Adrenal gland (tissue), 19 donors: ENCODE measurements at places on chromosomes 1 and 21. TPM values are rescaled to one million over a fixed set of nuclear protein-coding genes. Genes with fewer than 3 reads are reported as not detected.

DNA sequence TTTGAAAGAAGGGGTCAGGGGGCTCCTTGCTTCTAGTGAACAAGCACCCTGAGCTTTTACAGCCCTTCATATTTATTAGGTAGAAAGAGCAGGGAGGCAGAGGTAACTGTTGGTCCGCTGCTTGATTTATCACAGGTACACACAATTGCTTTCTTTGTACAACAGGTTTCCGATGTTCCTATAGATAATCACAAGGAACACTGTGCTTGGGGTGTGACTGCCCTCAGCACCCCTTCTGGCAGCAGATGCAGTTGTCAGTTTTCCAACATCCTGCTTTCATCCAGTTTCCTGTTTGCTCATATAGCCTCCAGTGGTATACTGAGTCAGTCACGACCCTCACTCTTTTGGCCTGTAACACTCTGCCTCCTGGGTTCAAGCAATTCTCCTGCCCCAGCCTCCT lies 40.6 kb downstream of the SCP2 start:
- no peak overlapping the region for H3K4me3 ChIP-seq
- no peaks in the 10 kb centered on the region for H3K36me3 ChIP-seq
- H3K27me3 ChIP-seq = no peaks in the 10 kb centered on the region
- H3K4me1 ChIP-seq = no peaks in the 10 kb centered on the region

- H3K36me3 ChIP-seq = no peaks in the 10 kb centered on the region
- H3K27ac ChIP-seq = no peak overlapping the region
- H3K27me3 ChIP-seq = no peaks in the 10 kb centered on the region
- H3K4me1 ChIP-seq = peaks cover 4% of the 10 kb centered on the region
Observed at GRCh38 chr1:182146286-182146685, 84.8 kb upstream of the ZNF648 start.

DNA sequence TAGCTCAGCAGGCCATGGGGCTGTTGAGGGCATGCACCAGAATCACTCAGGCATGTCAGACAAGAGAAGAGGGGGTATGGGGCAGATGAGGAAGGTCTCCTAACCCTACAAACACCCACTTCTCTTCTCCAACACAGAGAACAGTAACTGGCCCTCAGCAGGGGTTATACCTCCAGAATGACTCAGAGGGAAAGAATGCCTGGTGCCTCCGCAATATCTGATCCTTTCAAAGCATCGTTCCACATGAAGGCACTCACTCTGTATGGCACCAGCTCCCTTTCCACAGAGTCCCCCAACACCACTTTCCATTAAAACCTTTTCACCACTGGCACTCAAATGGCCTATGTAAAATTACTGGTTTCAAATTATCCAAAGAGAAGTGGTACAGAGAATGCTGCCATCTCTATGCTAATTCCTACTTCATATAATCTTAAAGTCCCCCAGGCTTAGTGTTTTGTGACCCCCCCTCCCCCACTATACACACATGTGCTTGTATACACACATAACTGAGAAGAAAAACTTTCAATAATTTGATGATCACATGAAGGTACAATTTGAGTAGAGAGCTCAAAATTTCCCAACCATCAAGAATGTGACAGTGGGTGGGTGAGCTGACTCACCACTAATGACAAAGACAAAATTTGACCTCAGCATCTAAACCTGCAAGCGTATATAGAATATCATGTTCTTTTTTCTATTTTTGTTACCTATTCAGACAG lies 91.5 kb downstream of the SIPA1L2 start:
- H3K27ac ChIP-seq = no peak overlapping the region
- H3K27me3 ChIP-seq = no peaks in the 10 kb centered on the region
- no peak for DNase-seq
- no peaks in the 10 kb centered on the region for H3K4me1 ChIP-seq

GRCh38 chr1:108719656-108720435 lies 7.1 kb downstream of the FNDC7 start:
- no peaks in the 10 kb centered on the region for H3K36me3 ChIP-seq
- peak; percentile 40 for DNase-seq
- H3K4me1 ChIP-seq = no peaks in the 10 kb centered on the region

DNA sequence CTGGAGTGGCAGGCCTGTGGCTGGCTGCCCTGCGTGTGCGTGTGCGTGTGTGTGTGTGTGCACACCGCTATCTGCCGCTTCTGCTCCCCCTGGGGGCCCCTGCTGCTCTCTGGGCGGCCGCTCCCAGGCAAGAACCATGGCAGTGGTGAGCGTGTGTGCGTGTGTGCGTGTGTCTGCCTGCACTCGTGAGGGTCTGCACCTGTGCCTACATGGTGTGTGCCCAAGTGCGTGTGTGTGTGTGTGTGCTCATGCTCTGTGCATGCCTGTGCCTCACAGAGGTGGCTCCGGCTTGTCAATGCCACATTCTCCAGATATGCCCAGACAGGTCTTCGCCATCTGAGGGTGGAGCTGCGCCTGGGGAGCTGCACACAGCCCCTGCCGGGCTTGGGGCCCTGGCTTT lies 18.7 kb upstream of the PEX10 start:
- H3K27ac ChIP-seq = no peak overlapping the region
- no peak for DNase-seq
- H3K4me3 ChIP-seq = no peak overlapping the region
- H3K4me1 ChIP-seq = no peaks in the 10 kb centered on the region

- H3K4me3 ChIP-seq = no peak overlapping the region
- H3K27me3 ChIP-seq = no peaks in the 10 kb centered on the region
Observed at GRCh38 chr1:96374076-96374762, 347.4 kb upstream of the PTBP2 start.

- no peaks in the 10 kb centered on the region for H3K36me3 ChIP-seq
- DNase-seq = no peak
- no peak overlapping the region for H3K4me3 ChIP-seq
- peaks cover 12% of the 10 kb centered on the region for H3K4me1 ChIP-seq
- no peaks in the 10 kb centered on the region for H3K27me3 ChIP-seq
- no peak overlapping the region for H3K27ac ChIP-seq
Observed at GRCh38 chr1:172136925-172137324, 283.6 kb upstream of the C1orf105 start.

- H3K27me3 ChIP-seq = no peaks in the 10 kb centered on the region
- H3K4me1 ChIP-seq = no peaks in the 10 kb centered on the region
- H3K36me3 ChIP-seq = no peaks in the 10 kb centered on the region
- DNase-seq = no peak
- no peak overlapping the region for H3K27ac ChIP-seq
Observed at GRCh38 chr1:51941528-51941927, 49.0 kb downstream of the RAB3B start.

DNA sequence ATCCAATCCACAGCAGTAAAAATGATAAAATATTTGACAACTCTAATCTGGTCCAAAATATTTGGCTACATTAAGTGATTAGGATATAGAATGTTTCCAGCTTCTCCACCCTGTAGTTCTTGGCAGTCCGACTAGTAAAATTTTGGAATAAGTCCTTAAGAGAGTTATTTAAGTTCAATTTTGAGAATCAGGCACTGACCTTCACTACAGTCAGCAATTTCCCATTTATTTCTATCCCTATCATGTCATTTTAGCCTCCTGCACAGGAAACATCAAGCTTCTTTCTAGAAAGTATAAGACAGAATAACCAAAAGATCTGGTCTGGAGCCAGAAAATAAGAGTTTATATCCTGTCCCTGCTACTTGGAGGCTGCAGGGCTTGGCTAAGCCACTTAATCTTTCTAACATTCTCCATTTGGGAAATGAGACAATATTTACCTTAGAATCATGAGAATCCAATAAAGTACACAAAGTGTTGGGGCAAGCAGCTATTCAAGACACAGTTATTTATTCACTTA lies 162.2 kb downstream of the DPYD start:
- H3K27me3 ChIP-seq = no peaks in the 10 kb centered on the region
- H3K36me3 ChIP-seq = no peaks in the 10 kb centered on the region
- H3K4me3 ChIP-seq = no peak overlapping the region
- no peak for DNase-seq
- no peak overlapping the region for H3K27ac ChIP-seq
- peaks cover 15% of the 10 kb centered on the region for H3K4me1 ChIP-seq

- no peak overlapping the region for H3K27ac ChIP-seq
- H3K4me3 ChIP-seq = no peak overlapping the region
- no peak for DNase-seq
Observed at GRCh38 chr1:63703701-63704107, 70.1 kb upstream of the ROR1 start.

GRCh38 chr1:30284226-30284625 lies 439.2 kb downstream of the MATN1 start:
- peaks cover 1% of the 10 kb centered on the region for H3K27me3 ChIP-seq
- no peak overlapping the region for H3K4me3 ChIP-seq
- no peak for DNase-seq
- no peaks in the 10 kb centered on the region for H3K4me1 ChIP-seq
- no peaks in the 10 kb centered on the region for H3K36me3 ChIP-seq
- H3K27ac ChIP-seq = no peak overlapping the region

DNA sequence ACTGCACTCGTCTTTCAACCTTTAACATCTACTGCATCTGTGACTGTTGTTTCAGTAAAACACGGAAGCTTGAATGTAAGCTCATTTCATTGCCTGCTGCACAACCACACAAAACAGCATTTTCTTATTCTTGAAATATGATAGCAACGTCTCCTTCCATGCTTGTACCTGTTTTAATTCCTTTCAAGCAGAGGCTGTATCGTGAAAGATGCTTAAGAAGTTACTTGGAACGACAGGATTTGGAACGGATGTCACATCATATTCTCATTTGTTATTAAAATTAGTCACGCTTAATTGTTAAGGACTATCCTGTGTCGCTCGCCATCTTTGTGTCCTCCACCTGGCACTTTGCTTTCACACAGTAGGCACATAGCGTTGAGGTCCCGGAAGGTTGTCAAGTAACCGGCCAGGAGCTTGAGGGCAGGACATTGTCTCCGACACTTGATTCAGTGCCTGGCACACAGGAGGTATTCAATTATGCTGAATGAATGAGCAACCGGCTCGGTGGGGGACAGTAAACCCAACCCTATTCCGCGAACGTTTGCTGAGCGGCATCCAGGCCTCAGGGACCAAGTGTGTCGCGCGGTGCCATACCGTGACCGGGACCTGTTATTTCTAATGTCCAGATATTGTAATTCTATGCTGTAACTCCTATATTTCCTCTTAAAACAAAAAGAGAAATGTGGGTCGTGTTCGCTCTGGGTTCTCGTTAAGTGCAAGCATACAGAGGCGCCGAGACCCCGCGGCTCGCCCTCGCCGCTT lies 499 bp upstream of the SH3GLB1 start:
- peak overlapping the region; percentile 98 for H3K27ac ChIP-seq
- no peaks in the 10 kb centered on the region for H3K27me3 ChIP-seq
- no peak for DNase-seq
- H3K4me1 ChIP-seq = peaks cover 13% of the 10 kb centered on the region

The SLC35F3 gene
- total RNA-seq = 1.3 TPM

The SLC44A3 gene
- 9.2 TPM for total RNA-seq

The SEMA4A gene
- total RNA-seq = 1.8 TPM

The HSD11B1 gene
- total RNA-seq = 17.5 TPM

The IQCC gene
- 1.5 TPM for total RNA-seq

The KCNE1 gene
- total RNA-seq = 2.7 TPM

The OR2G6 gene
- total RNA-seq = not detected
